ENCODE measurements at places on chromosomes 3 and 15.

DNA sequence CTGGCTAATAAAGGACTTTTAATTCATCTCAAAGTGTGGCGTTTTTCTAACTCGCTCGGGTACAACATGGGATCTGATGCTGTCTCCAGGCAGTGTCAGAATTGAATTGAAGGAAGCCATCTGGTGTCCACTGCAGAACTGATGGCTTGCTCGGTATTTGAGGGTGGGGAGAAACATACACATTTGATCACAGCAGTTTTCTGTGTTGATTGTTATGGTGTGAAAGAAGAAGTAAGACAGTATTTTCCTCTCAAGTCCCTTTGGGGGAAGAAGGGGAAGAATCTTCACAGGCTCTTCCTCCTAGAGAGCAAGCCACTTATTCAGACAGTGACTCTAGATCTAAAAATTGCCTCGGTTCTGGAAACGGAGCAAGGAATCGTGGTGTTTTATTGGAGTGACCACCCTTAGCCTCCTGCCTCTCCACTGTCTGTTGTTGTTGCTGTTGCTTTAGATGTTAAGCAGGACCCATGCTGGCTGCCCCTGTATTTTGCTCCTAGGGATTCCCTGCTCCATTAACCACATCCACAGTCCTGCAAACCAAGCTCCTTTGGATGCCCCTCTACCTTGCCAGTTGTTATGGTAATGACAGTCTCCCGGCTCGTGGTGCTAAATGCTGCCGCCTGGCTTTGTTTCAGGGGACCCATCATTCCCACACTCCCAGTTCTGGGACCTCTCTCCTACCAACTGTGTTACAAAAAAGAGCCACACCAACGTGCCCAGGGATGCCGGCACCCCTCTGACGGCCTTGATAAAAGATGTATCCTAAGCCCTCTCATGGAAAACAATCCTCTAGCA is 15.3 kb upstream of the MCCC1 start:
- DNase-seq, result peak; percentile 67

DNA sequence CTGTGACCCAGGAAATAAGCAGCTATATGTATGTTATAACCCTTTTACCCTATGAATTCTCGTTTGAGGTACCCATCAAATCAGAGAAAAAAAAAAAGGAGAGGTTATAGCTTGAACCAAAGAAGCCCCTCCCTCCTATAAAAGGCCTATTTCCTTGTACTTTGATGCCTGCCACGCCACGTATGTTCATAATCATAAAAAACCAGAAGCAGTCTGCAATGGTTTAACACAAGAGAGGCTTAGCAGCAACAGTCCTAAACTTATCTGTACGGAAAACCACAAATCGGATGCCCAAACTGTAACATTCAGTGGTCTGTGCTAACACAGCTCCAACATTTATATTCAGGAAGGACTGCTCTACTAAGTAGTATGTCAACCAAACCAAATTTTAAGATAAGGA is 21.2 kb downstream of the CCR8 start:
- no peak for DNase-seq

DNA sequence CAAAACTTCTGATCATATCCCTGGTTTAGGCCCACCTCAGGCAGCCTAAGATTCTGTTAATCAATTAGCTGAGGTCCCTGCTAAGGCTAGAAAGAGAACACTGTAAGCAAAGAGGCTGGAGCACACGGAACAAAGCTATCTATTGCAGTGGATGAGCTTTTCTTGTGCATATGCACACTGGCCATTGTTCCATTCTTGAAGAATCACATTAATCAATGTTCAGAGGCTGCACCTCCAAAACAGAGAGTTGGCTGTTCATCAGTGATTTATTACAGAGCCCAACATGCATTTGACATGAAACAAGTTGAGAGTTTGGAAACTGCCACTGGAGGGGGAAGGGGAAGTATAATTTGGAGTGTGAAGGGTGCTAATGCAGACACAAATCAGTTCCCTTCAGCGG is 873.0 kb downstream of the ROBO1 start:
- DNase-seq, result no peak

DNA sequence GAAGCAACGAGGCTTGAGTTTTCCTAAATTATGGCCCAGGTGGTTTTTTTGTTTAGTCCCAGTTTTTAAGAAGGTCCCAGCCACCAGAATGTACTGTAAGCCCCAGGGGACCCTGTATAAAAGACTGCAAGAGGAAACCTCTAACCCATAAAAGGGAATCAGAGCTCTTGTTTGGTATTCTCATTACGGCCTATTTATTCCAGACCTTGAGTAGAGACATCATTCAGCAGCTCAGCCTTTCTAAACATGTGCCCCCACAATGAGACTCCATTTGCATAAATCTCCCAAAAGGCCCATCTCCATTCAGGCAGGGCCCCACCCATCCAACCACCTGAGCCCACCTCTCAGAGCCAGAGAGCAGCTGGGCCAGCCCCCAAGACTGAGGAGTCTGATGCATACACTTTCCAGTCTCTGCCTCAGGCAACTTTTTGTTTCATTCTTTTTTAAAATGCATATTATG is 25.7 kb downstream of the ZDHHC3 start:
- DNase-seq, result no peak

- DNase-seq, result no peak
Observed at GRCh38 chr3:196611761-196612483, 27.6 kb upstream of the NRROS start.

DNA sequence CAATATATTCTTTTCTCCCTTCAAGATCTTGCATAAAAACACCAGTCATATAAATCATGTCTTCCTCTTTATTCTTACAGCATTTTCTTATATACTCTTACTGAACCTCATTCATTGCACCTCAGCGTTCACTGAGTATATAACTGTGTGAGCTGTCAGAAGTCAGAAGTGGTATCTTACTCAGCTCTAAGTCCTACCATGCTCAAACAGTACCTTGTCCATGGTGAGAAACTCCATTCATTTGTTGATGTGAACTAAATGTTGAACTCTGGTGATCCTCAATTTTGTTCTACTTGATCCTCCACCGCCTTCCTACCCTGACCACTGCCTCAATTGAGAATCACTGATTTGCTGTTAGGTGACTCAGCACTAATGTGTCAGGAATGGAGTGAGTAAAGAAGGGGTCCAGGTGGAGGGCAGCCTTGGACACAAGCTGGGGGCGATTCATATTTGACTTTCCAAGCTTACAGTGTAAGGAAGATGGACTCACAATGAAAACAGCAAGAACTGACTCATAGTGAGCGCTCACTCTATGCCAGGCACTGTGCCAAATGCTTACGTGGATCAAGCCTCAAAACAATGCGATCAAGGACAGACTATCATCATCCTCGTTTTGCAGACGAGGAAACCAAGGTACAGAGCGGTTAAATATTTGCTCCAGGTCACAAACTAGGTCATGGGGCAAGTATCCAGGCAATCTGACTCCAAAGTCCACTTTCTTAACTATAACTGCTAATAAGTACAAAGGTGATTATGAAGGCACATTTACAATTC is 13.5 kb upstream of the ZFYVE19 start:
- DNase-seq, result no peak

DNA sequence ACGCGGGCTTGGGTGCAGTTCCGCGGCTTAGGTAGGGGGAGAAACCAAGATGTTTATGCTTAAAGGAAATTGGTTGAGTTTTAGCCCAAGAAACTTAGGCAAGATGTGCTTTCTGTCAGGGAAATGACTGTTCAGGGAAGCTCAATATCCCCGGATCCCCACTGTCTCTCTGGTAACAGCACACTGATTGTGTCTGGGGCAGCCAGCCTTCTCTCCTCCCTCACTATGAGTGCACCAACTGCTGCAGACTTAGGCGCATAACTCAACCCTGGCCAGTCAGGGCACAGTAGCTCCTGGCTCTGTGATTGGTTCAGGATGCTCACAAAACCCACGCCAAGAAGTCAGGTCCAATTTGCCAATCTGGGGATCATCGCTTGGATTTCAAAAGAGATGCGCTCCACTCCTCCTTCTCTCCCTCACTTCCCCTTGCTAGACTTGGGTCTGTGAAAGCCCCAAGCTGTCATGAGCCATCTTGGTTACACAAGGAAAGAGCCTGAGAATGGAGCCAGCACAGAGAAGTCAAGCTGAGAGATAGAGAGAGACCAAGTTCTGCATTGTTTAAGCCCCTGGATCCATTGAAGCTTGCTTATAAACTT is 42.5 kb upstream of the CACNA2D3 start:
- no peak for DNase-seq

- DNase-seq, result peak; percentile 15
Observed at GRCh38 chr3:65902304-65902793, 136.4 kb downstream of the MAGI1 start.

DNA sequence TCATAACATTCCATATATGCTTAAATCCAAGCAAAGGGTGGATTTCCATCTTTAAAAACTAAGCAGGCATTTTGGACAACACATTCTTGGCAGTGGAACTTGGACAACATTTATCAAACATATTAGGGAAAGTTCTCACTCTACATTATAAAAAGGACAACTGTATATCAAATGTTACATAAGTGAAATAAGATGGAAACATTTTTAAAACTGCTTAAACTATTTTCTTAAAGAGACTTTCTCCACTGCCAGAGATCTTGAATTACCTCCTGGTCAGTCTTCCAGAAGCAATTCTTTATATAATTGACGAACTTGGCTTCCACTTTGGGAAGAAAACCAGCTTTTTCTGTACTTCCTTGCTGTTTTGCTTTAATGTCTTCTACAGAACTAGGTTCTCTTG is 109.3 kb downstream of the NEO1 start:
- DNase-seq, result no peak

GRCh38 chr3:167887096-167887495 is 151.6 kb downstream of the SERPINI1 start:
- DNase-seq, result no peak

DNA sequence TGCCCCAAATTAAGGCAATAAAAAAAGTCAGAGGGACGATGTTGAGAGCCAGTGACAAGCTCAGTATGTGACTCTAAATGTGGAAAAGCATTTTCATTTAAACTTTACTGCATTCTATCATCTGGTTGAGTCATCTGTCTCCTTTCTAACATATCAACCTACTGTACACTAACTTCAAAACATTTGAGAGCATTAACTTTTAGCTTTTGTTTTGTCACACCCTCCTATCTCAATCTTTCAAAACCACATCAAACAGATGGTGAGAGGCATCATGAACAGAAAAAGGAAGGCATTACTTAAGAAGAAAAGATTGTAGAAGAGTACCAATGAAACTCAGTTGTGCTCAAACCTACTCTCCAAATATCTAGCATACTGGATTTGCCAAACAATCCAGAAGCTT is 4.8 kb downstream of the LRRC58 start:
- no peak for DNase-seq

- no peak for DNase-seq
Observed at GRCh38 chr15:20355256-20355868, 186.2 kb downstream of the GOLGA6L6 start.

- DNase-seq, result no peak
Observed at GRCh38 chr3:134314588-134315285, 59.5 kb downstream of the AMOTL2 start.

DNA sequence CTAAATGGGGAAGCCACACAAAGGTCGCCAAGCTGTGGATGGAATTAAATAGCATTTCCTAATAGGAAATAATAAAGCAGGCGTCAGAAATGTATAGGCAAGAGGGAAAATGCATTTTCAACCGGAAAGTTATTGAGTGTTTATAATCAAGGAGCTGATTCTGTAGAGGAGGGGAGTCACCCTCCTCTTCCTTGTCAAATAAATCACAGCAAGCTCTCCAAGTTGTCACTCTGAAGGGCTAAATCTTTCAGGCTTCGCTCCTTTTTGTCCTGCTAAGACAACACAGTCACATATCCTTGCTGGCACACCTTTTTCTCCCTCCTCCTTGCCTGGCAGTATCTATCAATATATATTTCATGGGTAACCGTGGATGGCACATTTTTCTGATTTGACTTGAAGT is 338.4 kb downstream of the SATB1 start:
- DNase-seq, result no peak

- no peak for DNase-seq
Observed at GRCh38 chr3:14773691-14774128, 45.1 kb upstream of the FGD5 start.

- DNase-seq, result no peak
Observed at GRCh38 chr15:70516408-70517193, 246.8 kb downstream of the UACA start.

DNA sequence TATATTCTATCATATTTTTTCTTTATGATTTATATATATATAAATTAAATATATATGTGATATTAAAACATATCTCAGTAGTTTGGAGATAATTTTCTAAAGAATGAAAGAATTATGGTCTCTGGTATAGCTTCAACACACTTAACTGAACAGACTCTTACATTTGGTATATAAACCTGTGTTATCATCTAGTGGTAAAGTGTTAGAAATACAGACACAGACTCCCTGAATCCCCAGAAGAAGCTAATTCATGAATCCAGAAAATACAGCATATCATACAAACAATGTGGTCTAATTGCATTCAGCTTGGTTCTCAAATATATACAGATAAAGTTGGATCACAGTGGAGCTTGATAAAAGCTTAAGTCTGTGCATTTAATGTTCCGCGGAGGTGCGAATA is 1100.4 kb downstream of the ROBO2 start:
- no peak for DNase-seq

GRCh38 chr3:49629451-49629850 is 44.7 kb upstream of the APEH start:
- DNase-seq, result no peak

DNA sequence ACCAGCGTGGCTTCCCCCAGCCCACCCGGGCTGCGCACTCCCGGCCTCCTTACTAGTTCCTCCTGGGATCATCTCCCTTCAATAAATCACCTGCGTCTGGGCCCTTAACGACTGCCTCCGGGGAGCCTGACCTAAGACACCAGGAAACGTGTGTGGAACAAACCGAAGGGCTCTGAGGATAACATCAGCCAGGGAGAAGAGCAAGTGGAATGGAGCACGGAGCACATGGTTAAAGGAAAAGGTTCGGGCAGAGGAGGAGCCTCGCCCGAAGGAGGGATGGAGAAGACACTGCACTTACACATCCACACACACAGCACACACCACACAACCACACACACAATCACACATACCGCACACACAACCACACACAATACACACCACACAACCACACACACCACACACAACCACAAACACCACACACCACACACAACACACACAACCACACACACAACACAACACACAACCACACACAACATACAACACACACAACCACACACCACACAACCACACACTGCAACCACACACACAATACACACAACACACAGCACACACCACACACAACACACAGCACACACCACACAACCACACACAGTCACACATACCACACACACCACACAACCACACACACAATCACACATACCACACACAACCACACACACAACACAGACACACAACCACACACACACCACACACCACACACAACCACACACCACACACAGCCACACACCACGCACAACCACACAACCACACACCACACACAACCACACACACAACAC is 24.7 kb downstream of the CPN2 start:
- no peak for DNase-seq

DNA sequence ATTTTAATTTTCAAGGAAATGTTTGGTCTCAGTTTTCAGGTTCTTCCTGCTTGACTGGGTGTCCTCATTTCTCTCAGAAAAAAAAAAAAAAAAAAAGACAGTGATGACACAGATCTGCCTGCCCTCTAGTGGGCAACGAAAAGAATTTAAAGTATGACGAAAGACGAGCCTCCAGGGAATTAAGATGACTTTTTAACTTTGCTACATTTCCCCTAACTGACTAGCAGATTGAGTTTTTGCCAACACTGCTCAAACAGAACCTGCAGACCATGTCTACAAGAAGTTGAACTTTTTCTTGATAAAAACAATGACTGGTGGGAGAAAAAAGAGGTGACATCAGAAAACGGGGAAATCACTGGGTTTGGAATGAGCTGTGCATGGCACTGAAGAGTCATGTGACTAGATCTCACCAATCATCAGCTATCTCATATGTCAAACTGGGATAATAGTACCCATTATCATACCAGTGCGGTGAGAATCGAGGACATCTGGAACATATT is 40.8 kb downstream of the EOMES start:
- peak; percentile 76 for DNase-seq
